Naive B cell (primary cell): ENCODE measurements at places on chromosomes 12 and 14.
A peak's percentile ranks its signal among the peaks of the same experiment; 100 is the strongest.

DNA sequence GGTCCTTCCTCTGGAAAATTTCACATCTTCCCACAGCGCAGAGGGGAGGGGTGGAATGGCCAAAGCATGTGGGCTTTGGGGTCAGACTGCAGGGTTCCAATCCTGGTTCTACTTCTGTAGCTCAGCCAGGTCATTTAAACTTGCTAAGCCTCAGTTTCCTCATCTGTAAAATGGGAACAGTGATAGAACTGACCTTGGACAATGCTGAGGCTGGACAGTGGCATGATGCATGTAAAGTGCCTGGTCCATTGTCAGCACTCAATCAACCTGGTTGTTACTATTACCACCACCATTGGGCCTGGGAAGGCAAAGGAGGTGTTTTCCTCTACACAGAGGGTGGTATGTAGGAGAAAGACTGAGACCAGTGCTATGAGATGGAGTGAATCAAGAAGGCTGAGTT, 162.8 kb downstream of the VRK1 start:
- DNase-seq = no peak

- DNase-seq = no peak
Observed at GRCh38 chr12:6592087-6592486, 15.1 kb downstream of the CHD4 start.

DNA sequence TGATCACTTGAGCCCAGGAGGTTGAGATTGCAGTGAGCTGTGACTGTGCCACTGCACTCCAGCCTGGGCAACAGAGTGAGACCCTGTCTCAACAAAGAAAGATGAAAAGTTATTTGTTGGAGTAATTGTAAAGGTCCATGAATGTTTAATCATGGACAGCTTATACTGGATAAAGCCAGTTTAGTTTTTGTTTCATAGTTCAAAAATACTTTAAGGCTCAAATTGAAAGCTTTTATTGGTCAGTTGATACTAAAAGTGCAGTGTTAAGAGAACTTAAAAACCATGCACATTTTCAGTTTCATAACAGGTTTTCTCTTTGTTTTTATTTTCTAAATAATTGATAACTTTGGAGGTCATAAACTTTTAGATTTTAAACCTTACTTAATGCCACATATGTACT, 108.4 kb downstream of the MON2 start:
- no peak for DNase-seq

DNA sequence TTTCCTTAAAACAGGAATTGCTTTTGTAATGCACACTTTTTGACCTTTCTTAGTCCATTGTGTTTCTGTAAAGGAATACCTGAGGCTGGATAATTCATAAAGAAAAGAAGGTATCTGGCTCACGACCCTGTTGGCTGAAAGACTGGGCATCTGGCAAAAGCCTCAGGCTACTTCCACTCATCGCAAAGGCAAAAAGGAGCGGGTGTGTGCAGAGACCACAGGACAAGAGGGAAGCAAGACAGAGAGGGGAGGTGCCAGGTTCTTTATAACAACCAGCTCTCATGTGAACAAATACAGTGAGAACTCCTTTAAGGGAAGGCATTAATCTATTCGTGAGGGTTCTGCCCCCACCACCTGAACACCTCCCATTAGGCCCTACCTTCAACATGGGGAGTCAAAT, 182.1 kb downstream of the C12orf50 start:
- no peak for DNase-seq

- DNase-seq = no peak
Observed at GRCh38 chr12:117045160-117046010, 53.8 kb downstream of the TESC start.

- no peak for DNase-seq
Observed at GRCh38 chr12:131605304-131605829, 105.5 kb upstream of the SFSWAP start.

- DNase-seq = no peak
Observed at GRCh38 chr14:105139212-105139825, 29.3 kb downstream of the JAG2 start.

DNA sequence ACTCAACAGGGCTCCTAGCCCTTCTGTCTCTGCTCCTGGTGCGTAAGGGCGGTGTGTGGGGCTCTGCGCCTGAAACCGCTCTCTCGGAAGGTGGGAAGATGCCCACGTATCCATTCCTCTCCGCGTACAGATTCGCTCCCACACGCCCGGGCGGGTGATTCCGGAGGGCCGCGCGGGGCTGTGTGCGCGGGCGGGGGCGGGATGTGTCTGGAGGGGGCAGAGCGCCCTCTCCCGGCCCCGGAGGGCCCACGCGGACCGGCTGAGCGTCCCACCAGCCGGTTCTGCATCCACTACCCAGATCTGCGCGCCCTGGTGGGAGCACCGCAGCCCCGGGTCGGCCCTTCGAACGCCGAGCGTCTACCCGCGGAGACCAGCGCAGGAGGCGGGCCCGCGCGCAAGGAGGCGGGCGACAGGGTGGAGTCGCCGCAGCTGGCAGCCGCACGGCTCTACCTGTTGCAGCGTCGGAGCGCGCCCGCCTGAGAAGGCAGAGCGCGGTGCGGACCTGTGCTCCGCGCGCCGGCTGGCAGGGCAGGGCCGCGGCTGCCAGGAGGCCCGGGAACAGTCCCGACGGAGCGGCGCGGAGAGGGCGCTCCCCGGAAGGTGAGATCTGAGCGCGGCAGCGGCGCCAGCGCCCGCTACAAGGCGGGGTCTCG, 1.4 kb upstream of the KCNK13 start:
- peak; percentile 9 for DNase-seq

- DNase-seq = no peak
Observed at GRCh38 chr14:98177551-98177950, 1094.4 kb downstream of the BCL11B start.

GRCh38 chr12:68667896-68668295, 18.9 kb upstream of the NUP107 start:
- no peak for DNase-seq

GRCh38 chr12:464484-465267, 4.9 kb downstream of the B4GALNT3 start:
- DNase-seq = no peak

GRCh38 chr12:53046655-53047220, 3.1 kb upstream of the TNS2 start:
- peak; percentile 42 for DNase-seq

- DNase-seq = no peak
Observed at GRCh38 chr14:76133103-76133502, 18.6 kb upstream of the GPATCH2L start.

DNA sequence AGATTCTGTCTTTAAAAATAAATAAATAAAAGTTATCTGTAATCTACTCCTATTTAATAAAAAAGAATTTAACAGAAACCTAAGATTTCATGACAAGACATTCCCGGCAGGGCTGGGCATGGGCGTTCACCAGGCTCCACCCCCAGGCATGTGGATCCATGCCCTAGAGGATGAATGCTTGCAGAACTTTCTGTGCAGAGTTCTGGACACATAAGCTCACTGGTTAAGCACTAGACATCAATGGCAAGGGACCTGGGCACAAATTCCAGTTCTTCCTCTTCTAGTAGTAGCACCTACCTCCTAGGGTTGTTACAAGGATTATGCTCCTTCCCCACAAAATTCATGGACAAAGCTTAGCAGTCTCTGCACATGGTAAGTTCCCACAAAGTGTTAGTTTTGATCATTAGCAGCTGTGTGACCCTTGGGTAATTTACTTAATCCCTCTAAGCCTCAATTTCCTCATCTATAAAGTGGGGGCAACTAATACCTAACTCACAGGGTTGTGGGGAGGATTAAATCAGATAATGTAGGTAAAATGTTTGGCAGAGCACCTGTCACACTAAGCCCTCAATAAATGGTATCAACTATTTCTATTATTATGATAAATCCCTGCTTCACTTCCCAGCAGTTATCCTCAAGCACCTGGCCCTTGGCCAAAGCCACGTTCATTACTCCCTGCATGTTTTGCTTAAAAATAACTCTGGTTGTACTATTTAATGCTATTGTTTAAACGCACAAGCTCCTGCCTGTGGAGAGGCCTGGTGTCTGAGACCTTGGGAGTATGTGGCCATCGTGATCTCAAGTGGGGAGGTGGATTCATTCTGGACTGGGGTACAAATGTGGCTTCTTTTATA, 9.8 kb downstream of the GALNT6 start:
- no peak for DNase-seq

DNA sequence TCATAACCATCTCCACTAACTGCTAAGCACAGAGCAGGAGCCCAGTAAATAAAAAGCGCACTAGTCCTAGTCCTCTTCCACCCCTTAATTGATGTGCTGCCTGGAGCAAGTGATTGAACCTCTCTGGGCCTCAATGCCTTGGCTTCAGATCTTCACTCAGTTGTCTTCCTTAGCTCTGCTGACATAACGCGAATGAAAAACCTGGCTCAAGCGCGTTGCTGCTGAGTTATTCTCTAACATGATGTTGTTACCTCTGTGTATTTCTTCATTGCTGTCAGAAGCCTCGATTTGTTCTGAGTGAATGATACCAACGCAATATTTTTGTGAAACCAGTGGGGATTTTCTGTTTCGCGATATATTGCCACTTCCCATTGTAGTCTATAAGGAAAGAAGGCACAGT, 185.1 kb upstream of the CCND2 start:
- DNase-seq = no peak

- no peak for DNase-seq
Observed at GRCh38 chr12:124774054-124774461, 89.6 kb downstream of the SCARB1 start.

GRCh38 chr14:36346052-36346451, 25.6 kb upstream of the MBIP start:
- DNase-seq = no peak

DNA sequence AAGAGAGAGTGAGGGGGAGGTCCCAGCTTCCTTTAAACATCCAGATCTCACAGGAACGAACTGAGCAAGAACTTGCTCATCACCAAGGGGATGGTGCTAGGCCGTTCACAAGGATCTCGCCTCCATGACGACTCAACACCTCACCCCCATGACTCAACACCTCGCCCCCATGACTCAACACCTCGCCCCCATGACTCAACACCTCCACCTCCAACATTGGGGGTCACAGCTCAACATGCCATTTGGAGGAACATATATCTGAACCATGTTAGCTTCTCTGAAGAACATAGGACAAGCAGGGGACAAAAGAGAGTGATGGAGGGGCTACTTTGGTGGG, 66.0 kb upstream of the LHX5 start:
- no peak for DNase-seq

GRCh38 chr14:50677527-50678063, 9.5 kb upstream of the SAV1 start:
- DNase-seq = peak; percentile 71

- DNase-seq = no peak
Observed at GRCh38 chr12:104064842-104065427, 604 bp downstream of the HCFC2 start.

GRCh38 chr12:120061575-120062214, 54.9 kb downstream of the RAB35 start:
- no peak for DNase-seq

DNA sequence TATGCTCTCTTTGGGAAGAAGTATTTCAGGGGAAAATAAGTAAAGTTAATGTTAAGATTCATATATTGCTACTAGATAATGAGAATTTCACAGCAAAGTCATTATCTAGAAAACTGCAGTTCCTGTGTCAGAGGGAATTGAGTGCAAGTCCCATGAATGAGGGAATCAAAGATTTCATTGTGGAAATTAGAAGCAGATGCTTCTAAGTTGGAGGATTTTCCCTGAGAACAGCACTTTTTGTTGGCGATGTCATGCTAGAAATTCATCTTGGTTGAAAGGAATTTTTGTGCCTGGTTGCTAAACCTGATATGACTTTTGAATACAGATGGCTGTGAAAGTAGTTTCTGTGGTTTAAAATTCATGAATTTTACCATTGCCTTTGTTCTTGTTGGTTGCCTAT, 25.6 kb downstream of the FRMD6 start:
- no peak for DNase-seq

GRCh38 chr14:59481871-59482540, 2.2 kb downstream of the L3HYPDH start:
- no peak for DNase-seq

- DNase-seq = no peak
Observed at GRCh38 chr12:40760821-40761220, 68.6 kb downstream of the CNTN1 start.

GRCh38 chr12:39272871-39273655, 169.9 kb downstream of the KIF21A start:
- DNase-seq = no peak

GRCh38 chr12:88580051-88580871, at the start of gene KITLG:
Gene KITLG (minus strand): TSS chr12:88580471. CDS start chr12:88580278, 193 bp downstream.
- DNase-seq = no peak

DNA sequence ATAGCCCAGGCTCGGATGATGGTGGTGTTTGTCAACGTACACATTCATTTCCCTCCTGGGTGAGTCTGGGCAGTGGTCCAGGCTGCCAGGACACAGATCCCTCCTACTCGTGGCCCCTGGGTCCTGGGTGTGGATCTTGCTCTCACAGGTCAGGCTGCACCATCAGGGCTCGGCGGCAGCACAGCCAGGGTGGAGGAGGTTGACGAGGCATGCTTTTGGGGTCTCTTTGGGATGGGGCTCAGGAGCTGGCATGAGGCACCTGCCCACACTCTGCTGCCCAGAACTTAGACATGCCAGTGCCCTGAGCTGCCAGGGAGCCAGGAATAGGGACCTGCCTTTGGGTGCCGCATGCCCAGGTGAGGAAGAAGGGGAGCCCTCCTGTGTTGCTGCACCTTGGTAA, 9.7 kb downstream of the TMEM121 start:
- DNase-seq = no peak

- no peak for DNase-seq
Observed at GRCh38 chr12:80222261-80222660, 122.9 kb downstream of the OTOGL start.

GRCh38 chr12:39483597-39483996, 40.7 kb upstream of the KIF21A start:
- no peak for DNase-seq

- DNase-seq = no peak
Observed at GRCh38 chr12:62129291-62129690, 130.9 kb upstream of the USP15 start.

GRCh38 chr12:97877404-97877803, 414.8 kb downstream of the RMST start:
- DNase-seq = no peak

- DNase-seq = no peak
Observed at GRCh38 chr14:92688434-92689375, 59.7 kb downstream of the LGMN start.

DNA sequence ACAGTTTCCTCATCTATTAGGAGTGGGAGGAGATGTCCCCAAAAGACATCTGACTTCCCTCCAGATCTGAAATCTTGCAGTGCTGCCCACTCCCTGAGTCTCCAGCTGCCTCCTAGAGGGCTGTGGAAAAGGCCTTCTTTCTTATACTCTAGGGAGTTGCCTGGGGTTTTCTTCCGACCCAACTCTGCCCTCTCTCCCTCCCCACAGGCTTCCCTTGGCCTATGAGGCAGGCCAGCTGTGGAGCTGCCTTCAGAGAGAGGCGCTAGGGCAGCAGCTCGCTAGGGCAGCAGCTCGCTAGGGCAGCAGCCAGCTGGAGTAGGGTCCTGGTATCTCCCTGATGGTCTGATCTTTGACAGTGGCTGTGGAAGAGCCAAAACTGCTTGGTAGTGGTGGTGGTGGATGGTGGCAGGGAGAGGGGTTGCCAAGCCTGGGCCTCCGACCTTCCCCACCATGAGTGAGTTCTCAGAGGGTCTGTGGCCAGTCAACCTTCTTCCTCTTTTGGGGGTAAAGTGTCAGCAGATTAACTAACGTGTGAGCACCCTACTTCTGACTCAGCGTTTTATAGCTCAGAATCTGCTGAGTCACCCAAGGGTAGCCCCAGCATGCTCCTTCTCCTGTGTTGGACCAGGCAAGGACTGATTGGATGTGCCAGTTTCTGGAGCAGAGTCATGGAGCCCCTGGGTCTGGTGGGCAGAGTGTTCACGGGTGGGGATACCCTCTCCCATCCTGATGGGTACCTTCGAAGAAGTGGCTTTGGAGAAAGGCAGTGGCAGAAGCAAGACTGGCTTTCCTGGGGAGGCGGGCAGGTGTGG, 2.3 kb downstream of the SLC48A1 start:
- DNase-seq = no peak
